ENCODE measurements at places on chromosomes 5 and 9.

DNA sequence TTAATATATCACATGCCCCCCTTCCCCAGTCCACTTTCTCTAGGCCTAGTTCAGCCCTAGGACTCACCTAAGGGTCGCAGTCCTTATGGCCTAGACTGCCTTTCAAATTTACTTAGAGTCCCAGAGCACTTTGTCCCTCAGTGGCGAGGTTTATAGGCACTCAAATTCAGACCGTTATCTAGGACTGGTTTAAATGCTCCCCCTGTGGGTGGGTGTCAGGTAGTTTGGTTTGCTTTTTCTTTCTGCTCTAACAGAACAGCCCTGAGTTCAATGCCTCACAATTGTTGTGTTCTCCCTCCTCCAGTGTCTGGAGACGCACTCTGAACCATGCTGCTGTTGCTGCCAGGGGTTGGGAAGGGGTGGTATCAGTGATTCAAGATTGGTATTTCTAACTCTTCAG lies 317.1 kb downstream of the MAT2B start:
- no peak for DNase-seq

DNA sequence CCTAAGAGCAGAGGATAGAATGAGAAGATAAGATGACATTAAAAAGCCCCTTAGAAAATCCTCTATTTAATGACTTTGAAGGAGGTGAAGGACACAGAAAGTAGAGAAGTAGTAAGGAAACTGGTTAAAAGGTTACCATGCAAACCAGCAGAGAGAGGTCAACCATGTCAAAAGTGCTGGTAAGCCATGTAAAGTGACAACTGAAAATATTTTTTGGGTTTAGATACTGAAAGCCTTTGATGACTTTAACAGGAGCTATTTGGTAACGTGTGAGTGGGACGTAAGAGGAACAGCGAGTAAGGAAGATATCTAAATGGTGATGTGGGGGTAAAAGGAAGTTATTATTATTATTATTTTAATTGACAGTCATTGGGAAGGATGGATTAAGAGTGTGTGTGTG lies 56.9 kb downstream of the MACIR start:
- no peak for DNase-seq

DNA sequence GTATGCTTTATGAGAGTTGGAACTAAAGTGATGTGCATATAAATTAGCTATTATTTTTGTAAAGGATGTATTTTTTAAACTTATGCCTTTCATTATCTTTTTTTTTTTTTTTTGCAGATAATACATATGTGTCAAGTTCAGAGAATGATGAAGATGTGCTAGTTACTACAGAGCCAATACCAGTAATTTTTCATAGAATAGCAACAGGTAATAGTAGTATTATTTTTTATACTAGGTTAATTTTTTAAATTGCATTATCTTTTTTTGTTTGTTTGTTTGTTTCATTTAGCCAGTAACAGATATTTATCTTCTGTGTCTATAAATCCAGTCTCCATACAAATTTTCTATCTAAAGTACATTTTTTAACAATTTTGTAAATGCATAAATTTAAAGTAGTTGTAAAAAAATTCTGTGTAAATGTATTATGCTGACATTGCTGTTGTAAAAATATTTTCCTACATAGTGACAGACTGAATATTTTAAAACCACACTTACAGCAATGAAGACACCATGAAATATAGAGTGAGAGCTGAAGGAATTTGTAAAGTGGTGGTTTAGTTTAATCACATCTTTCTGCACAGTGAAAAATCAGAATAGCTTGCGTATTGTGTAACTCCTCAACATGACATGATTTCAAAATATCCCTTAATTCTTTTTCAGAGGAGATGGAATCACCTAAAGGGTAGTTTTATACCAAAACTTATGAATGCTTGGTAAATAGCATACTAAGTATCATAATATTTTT lies 93.3 kb downstream of the PARP8 start:
- DNase-seq: no peak

GRCh38 chr5:178249191-178249989 lies 16.8 kb upstream of the PHYKPL start:
- DNase-seq: peak; percentile 59

DNA sequence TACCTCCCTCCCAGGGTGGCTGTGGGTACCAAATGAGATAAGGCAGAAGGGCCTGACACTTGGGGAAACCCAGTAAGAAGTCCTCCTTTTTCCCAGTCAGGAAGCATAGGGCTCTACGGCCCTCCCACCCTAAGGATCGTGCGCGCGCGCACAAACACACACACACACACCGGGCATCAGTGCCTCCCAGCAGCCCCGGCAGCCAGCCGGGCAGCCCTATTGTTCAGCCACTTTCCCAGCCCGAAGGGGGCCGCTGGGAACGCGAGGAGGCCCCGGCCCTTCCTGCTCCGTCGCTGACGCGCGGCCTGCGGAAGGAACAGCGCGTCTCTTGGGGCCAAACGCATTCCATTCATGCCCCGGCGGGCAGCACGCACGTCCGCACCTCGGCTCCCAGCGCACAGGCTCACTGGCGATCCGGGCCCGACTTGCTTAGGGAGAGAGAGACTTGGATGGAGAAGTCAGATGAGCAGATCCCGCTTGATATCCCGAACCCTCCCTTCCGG lies 22.6 kb downstream of the DUSP1 start:
- no peak for DNase-seq

- peak; percentile 92 for DNase-seq
These were observed 6.9 kb downstream of the FGD3 start for GRCh38 chr9:92954049-92954861.

- DNase-seq: no peak
These were observed 46.4 kb upstream of the PSD2 start for GRCh38 chr5:139749242-139749641.

DNA sequence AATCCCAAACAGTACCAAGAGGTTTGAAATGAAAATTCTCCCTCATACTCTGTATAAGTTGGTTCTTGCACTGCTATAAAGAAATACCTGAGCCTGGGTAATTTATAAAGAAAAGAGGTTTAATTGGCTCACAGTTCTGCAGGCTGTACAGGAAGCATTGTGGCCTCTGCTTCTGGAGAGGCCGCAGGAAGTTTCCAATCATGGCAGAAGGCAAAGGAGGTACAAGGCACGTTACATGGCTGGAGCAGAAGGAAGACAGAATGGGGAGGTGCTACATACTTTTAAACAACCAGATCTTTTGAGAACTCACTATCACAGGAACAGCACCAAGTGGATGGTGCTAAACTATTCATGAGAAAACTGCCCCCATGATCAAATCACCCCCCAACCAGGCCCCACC lies 25.6 kb upstream of the ERBIN start:
- DNase-seq: no peak

- no peak for DNase-seq
These were observed 11.6 kb upstream of the SLC6A7 start for GRCh38 chr5:150178262-150178661.

DNA sequence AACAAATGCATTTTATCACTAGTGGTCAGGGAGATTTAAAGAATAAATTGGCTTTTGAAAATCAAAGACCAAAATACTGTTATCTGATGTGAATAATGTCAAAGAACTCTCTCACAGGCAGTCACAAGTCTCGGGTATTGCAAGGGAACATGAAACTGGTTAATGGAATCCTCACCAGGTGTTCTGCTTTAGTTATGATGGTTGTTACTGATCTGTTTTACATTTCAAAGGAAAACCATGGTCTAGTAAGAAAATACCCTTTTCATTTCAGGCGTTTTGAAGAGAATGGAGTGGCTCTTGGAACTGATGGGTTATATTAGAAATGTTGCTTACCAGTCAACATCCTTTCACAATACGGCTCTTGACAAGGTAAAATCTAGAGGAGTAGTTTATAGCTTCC lies 43.4 kb downstream of the HACD4 start:
- DNase-seq: no peak

- DNase-seq: no peak
These were observed 28.5 kb downstream of the GLRA1 start for GRCh38 chr5:151896031-151896691.

DNA sequence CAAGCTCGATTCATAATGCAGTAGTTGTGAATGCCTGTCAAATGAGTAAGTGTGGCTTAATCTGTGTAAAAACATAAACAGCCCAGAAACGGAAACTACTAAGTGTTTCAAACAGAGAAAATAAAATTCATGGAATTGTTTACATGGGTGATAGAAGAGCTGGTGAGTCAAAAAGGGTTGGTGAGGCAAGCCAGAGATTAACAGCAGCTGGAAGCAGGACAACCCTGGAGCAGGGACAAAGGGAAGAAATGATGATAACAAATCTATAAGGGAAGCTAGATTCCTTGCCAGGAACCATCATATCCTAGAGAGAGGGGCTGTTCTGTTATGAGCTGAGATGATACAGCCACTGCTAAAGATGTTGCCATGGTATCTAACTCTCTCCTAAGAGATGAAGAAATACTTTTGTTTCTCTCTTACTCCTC lies 18.0 kb upstream of the PRR16 start:
- DNase-seq: no peak

- no peak for DNase-seq
These were observed 282.2 kb downstream of the CWC27 start for GRCh38 chr5:65050826-65051498.

GRCh38 chr9:128916204-128916603 lies 4.6 kb upstream of the PHYHD1 start:
- no peak for DNase-seq

GRCh38 chr9:86975606-86976005 lies 28.3 kb upstream of the GAS1 start:
- no peak for DNase-seq

Measured in CD4-positive, alpha-beta T cell treated with Interleukin-15 for 4 hours (primary cell).